ENCODE measurements at places on chromosomes 4 and X.

- no peak for DNase-seq
Measured at GRCh38 chrX:646228-646495, 15.6 kb downstream of the SHOX start.

- no peak for DNase-seq
Measured at GRCh38 chr4:17094159-17094875, 195.9 kb upstream of the LDB2 start.

DNA sequence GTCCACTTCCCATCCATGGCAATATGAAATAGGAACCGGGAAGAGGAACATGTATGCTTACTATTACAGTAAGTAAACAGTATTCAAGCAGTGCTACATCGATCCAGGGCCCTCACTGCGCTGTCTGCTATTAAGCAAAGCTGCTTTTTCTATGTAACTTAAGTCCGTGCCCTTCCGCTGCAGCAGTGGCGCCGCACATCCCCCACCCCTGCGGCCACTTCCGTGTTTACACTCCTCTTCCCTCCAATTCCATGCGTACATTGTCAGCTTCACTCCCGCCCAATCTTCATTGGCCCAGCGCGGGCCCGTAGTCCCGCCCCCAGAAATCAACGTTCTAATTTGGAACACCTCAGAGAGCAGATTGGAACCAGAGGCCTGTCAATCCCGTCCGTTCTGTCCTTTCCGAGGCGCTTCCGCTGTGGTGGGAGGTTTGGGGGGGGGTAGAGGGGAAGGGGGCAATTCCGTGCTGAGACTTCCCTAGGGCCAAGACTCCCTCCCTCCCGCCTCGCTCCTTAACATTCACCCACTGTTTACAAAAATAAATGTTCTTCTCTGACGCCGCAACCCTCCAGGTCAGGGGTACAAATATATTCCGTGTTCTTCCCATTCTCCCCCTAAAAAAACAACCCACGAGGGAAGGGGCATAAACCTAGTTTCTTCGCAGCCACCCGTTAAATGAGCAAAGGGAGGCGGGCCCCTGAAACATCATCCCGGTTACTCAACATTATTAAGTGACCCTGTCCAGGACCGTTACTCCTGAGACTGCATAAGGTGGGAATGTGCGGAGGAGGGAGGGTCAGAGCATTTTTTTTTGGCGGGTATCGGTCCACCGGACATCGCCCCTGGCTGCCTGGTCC, 67.4 kb downstream of the NOCT start:
- peak; percentile 83 for DNase-seq

- no peak for DNase-seq
Measured at GRCh38 chrX:129690435-129690834, 35.7 kb upstream of the APLN start.

- no peak for DNase-seq
Measured at GRCh38 chr4:130124066-130124465, 1028.1 kb downstream of the C4orf33 start.

GRCh38 chr4:143587703-143588102, 74.2 kb downstream of the SMARCA5 start:
- DNase-seq: no peak

- DNase-seq: no peak
Measured at GRCh38 chr4:101306225-101306624, 41.1 kb downstream of the PPP3CA start.

GRCh38 chrX:56462389-56462788, 101.0 kb upstream of the UBQLN2 start:
- no peak for DNase-seq

DNA sequence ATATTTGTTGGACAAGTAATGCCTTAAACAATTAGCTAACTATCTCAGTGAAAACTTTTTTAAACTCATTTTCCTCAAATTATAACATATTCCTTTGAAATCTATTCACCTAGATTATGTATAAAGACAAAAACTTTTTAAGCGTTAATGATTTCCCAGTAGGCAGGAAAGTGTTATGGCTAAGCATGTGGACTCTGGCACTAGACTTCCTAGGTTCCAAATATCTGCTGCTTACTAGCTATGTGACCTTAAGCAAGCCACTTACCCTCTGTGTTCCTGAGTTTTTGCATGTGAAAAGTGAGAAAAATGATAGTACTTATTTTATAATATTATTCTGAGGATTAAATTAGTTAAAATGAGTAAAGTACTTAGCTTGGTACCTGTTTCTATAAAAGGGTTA, 301.8 kb downstream of the STPG2 start:
- no peak for DNase-seq

GRCh38 chr4:107799669-107800450, 24.9 kb upstream of the SGMS2 start:
- DNase-seq: no peak

DNA sequence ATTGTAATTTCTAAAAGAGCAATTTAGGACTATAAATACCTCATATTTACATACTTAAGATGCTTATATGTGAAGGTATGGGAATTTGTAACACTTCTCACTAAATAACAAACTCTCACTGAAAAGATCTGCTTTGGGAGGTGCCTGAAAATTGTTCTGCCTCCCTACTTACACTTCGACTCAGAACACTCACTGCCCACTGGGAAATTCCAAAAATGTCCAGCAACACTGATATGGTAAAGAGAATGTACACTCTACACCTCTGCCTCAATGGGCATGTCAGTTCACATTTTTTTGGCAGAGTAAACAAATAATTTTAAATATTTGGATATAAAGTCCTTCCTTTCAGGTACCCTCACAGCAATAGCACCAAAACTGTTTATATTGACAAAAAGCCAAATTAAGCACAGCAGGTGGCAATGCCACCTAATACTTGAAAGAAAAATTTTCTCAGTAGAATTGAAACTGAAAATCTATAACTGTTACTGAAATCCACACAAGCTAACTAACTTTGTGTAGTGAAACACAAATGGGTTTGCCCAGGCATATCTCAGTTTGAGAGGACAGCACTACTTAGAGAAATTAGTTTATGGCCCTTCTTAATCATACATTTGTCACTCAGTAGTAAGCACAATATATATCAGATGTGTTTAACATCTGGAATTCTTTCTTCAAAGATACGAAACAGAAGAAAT, 67.1 kb downstream of the PRDM5 start:
- DNase-seq: no peak

GRCh38 chr4:101693842-101694398, 96.6 kb upstream of the BANK1 start:
- no peak for DNase-seq

DNA sequence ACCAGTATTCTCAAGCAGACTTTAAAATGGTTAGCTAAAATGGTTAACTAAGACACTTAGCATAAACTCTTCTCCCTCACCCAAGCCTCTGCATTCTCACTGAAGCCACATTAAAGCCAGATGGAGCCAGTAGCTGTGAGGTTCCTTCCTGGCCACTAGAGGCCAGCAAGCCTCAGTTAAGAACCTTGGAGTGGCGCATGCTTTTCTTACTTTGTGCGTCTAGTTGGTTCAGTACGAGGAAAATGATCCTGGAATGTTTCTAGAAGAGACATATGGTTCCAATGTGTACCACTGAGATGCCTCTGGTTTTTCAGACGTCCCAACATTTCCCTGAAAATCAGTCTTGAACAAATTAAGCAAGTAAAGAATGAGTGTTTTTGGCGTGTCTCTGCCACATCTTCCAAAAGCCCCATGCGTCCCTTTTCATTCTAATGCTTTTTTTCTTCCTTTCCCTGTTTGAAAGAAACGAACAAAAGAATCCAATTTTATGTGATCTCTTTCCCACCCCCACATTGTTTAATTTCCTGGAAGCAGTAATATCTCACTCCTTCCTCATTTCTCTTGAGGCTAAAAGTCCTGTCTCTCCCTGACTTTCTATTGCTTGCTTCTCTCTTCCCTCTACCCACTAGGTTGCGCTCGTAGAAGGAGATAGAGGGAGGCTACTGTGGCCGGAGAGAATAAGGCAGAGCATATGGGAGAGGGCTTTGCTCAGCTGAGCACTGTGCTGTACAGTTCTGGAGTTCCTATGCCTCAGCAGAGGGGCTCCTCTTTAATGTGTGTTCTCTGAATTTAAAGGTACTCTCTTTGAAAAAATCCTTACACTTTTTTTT, 82.9 kb upstream of the TAB3 start:
- DNase-seq: no peak

GRCh38 chrX:152733261-152733975, at the start of the genes CSAG1 and MAGEA12:
Gene CSAG1, minus strand, starts transcription at chrX:152733721. Its CDS starts 1,261 bp downstream, at chrX:152732460.
Gene MAGEA12, plus strand, starts transcription at chrX:152733757. Its CDS starts 2,405 bp downstream, at chrX:152736162.
- DNase-seq: peak; percentile 73

GRCh38 chr4:46524751-46525150, 134.8 kb upstream of the GABRA2 start:
- DNase-seq: no peak

GRCh38 chrX:64805683-64806082, 170.6 kb downstream of the ZC4H2 start:
- DNase-seq: no peak

DNA sequence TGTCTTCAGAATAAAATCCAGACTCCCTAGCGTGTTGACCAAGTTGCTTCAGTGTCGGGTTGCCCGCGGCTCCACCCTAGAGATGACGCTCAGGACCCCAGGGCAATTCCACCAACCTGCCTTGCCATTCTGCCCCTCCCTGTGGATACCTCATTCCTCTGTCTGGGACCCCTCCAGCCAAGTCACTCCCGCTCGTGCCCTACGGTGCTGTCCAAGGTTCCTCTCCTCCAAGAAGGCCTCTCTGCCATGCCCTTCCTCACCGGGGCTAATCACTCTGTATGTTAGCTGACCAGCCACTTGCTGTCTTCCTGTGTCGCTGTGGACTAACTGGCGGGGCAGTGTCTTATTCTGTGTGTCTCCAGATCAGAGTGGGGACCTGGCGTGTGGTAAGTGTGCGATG, 46.6 kb downstream of the TENM3 start:
- no peak for DNase-seq

- no peak for DNase-seq
Measured at GRCh38 chrX:29851857-29852605, 363.3 kb upstream of the MAGEB2 start.

DNA sequence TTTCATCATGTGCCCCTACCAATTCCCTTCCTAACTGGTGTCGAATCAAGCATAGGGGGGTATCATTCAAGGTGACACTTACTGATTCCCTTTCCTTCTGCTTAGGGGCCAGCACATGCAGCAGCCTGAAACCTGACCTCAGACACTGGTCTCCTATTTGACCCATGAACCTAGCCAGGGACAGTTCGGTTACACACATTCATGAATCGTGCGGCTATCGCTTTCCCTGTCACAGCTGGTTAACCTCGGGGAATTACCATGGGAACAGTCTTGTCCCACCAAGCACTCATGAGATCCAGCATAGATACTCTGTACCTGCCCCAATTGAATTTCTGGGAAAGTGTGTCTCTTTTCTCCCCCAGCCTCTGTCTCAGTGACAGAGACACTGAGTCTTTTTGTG, 140.4 kb downstream of the ZNF674 start:
- no peak for DNase-seq

- DNase-seq: no peak
Measured at GRCh38 chr4:3469386-3470243, 6.5 kb downstream of the DOK7 start.

DNA sequence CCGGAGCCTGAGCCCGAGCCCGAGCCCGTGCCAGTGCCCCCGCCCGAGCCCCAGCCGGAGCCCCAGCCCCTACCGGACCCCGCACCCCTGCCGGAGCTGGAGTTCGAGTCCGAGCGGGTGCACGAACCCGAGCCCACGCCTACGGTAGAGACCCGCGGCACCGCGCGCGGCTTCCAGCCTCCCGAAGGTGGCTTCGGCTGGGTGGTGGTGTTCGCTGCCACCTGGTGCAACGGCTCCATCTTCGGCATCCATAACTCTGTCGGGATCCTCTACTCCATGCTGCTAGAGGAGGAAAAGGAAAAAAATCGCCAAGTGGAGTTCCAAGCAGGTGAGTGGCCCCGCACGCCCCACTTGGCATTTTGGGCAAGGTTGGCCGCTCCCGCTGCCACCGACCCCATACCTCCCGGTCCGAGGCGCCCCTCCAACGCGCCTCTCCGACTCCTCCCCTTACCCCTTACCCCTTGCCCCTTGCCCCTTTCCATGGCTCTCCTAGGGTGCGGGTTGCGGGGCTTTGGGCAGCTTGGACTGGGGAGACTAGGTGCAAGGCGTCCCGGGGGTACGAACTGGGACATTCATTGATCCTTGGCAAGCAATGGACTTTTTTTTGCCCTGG, 553 bp downstream of the SLC16A2 start:
- no peak for DNase-seq

- DNase-seq: no peak
Measured at GRCh38 chr4:184448821-184449220, 25.5 kb downstream of the IRF2 start.

Measured in NCI-H187 (cell line).